ENCODE measurements at places on chromosomes 11 and 22.

DNA sequence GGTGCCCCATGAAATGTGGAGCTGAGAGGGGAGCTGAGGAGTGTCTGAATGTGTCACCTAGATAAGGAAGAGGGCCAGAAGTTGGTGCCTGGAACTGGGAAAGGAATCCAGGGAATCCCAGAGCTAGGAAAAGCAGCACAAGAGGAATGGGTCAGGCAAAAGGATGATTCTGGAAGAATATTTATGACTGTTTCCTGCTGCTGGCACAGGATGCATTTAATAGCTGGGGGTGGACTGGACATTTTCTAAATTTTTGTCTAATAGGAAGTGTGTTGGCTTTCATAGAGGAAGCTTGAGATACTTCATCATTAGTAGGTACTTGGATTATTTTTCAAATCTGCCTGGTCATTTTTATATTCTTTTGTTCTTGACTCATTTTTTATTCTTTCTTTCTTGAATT, 17.4 kb upstream of the MRGPRX2 start:
- no peak for DNase-seq

- peak; percentile 78 for DNase-seq
Observed at GRCh38 chr11:126748100-126748791, 252.3 kb downstream of the KIRREL3 start.

GRCh38 chr11:77371646-77372045, 70.2 kb upstream of the GDPD4 start:
- DNase-seq: no peak

GRCh38 chr11:70424765-70425344, 26.5 kb downstream of the CTTN start:
- DNase-seq: no peak

GRCh38 chr11:117479372-117479771, 151.7 kb downstream of the CEP164 start:
- no peak for DNase-seq

GRCh38 chr11:82979824-82980223, 78.3 kb downstream of the DDIAS start:
- no peak for DNase-seq

DNA sequence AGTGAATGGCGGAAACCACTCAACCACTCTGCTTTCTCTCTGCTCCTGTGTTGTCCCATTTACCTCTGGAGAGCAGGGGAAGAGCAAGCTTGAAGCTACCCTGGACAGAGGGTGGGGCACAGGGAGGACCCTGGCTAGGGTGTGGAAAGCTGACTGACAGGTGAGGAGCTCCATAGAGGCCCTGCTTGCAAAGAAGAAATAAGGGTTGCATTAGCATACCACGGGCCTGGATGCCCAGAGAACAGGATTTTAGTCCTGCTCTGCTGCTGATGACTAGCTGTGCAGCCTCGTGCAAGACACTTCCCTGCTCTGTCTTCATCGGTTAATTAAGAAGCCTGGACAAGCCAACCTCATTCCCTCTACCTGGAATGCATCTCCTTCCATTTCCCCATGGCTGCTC, 135.0 kb downstream of the BUD13 start:
- DNase-seq: no peak

DNA sequence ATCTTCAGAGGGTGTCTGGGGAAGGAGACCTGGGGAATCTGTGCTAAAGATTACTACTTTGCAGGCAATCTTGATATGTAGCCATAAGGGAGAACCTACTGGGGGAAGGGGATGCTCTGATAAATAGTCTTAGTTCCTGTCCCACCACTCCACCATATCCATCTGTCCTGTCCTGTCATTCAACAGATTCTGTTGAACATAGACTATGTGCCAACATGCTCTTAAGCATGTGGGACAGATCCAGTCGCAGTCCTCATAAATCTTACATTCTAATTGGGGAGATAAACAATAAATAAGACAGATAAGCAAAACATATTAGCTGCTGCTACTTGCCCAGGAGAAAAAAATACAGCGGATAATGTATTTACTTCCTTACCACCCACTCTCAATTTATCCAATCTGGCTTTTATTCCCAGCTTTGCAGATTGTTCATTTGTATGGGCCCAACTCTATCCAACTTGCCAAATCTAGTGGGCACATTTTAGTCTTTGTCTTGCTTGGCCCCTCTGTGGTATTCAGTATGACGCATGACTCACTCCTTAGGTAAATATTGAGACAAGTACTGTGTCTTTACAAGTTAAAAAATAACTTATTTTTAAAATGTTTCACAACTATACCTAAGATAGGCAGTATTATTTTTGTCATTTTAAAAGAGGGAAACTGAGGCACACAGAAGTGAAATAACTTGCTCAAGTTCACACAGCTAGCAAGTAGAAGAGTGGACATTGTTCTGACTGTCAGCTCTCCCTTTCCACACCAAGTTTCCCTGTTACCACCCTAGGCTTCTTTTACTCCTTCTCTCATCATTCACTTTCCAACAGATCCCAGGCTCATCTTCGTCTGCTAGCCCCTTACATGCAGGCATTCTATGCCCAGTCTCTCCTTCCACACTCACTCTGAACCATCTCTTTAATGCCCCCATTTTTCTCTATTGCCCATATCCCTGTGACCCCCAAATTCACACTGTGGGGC, 133.6 kb upstream of the SESN3 start:
- DNase-seq: peak; percentile 80

DNA sequence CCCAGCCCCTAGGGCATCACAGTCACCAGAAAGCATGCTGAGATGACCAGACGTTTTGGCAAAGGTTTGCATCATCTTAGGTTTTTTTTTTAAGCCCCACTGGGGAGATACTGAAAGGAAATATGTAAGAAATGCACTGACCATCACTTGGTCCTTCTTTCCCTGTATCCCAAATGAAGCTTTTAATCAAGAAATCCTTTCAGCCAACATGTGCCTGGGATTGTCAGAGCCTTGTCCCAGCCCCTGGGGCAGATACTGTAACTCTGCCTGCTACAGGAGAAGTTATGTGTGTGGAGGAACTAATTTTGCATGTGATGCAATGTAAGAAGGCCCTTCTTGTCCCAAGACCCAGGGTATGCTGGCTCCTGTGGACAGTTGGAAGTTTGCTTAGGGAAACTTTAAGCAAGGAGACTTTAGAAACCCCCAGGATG, 65.6 kb downstream of the PPFIBP2 start:
- DNase-seq: no peak

- DNase-seq: peak; percentile 77
Observed at GRCh38 chr11:2194877-2195755, 23.5 kb upstream of the TH start.

GRCh38 chr11:62399878-62400266, 19.0 kb upstream of the SCGB1A1 start:
- peak; percentile 71 for DNase-seq

DNA sequence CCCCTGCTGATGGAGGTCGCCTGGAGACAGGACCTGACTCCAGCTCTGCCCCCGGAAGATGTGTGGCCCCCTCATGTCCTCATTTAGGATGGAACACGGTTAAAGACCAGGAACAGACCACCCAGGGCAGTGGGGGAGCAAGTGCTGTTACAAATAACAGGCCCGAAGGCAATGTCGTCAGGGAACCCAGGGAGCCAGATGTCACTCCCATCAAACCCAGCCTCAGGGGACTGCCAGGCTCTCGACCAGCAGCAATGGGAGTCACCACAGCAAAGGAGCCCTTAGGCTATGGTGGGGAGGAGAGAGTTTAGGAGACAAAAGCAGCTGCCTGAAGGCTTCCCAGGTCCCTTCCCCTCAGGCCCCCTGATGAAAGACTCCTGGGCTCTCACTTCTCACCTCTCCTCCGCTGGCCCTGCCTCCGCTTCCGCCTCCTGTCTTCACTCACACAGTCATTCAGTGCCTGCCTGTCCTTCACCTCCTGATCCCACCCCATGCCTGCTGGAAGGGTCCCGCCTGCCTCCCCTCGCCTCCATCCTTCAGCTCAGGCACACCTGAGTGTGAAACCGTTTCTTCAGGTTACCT, 4.4 kb downstream of the RPS19BP1 start:
- peak; percentile 39 for DNase-seq

- DNase-seq: no peak
Observed at GRCh38 chr22:22698263-22698750, 53.9 kb downstream of the GGTLC2 start.

- no peak for DNase-seq
Observed at GRCh38 chr11:69217276-69218105, 61.8 kb downstream of the SMIM38 start.

- DNase-seq: no peak
Observed at GRCh38 chr11:110251836-110252235, 44.6 kb downstream of the RDX start.

DNA sequence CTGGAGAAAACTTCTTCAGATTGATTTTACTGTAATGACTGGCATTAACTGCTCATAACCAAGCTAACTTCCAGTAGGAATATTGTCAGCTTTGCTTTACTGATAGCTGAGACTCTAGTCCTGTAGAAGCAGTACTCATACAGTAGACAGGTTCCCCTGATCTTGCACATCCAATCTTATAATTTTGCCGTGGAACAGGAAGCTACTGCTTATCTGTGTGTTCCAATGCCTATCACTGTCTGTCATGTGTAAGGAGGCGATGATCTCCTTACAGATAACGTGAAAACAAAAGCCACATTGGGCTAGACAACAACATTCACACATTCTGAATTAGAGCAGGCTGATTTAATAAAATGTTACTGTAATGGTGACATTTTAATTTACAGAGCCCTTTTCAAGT, 13.2 kb downstream of the HSD17B12 start:
- peak; percentile 61 for DNase-seq

DNA sequence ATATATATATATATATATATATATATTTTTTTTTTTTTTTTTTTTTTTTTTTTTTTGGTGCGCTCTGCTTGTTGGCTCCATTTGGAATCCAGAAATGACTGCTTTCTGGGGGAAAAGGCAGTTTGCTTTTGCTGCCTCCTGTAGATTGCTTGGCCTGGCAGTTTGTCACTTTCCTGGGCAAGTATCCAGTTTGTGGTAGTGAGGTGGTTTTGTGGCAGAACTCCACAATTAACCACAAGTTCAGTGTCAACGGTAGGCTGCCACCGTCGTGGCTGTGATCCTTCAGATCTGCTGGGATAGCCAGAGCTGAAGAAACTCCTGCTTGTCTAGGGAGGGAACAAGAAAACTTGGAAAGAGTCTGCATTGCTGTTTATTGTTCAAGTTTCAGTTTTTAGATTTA, 5.0 kb upstream of the PDE3B start:
- DNase-seq: no peak

- DNase-seq: no peak
Observed at GRCh38 chr11:73215191-73216134, 2.6 kb upstream of the P2RY2 start.

DNA sequence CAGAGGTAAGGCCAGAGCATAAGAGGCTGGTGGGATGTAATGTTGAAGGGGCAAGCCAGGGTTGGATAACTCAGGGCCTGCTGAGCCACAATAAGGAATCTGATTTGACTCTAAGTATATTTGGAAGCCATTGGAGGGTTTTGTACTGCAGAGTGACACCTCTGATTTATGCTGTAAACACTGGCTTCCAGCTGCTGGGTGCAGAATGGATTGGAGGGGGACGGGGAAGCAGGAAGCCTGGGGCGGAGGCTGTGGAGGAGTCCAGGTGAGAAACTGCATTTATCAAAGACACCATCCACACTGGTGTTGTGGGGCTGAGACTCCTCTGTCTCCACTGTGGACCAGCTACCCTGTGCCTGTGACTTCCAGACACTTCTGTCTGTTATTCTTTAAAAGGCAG, 26.8 kb downstream of the MIAT start:
- DNase-seq: no peak

DNA sequence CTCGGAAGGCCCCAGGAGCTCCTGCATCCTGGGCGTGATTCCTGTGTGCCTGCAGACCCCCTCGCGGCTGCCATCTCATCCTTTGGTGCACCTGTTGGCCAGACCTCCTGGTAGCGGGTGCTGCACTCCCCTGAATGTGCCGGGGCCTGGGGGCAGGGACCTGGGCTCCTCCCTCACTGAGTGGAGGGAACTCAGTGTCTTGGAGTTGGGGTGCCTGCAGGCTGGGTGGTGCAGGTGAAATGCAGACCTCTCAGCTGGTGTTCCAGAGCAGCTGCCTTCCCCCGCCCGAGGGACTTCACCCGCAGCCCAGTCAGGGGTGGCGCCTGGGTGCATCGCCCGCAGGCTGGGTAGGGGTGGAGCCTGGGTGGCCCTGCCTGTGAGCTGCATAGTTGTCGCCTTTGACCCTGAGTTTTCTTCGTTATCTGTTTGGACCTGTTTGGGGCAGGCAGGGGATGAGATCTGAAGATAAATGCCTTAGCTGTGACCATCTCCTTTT, 31.4 kb downstream of the LRP5 start:
- DNase-seq: no peak

- peak; percentile 79 for DNase-seq
Observed at GRCh38 chr11:69101115-69101791, 52.5 kb downstream of the TPCN2 start.

- no peak for DNase-seq
Observed at GRCh38 chr11:93498641-93499040, 44.5 kb downstream of the SMCO4 start.

DNA sequence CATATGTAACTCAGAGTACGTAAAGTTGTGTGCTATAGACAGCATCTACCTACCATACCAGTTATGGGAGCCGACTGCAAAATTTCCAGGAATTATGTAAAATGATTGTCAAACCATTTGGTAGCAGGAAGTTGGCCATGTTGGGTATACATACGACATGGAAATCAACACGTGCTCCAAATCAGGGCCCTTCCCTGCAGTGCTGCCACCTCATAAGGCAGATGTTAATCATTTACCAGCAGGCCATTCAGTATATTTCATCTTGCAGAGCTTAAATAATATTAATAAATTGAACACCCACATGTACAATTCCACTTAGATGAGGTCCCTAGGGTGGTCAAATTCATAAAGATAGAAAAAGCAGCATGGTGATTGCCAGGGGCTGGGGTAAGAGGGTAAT, 9.8 kb downstream of the MS4A18 start:
- DNase-seq: no peak

GRCh38 chr11:109512680-109513079, 90.7 kb downstream of the C11orf87 start:
- no peak for DNase-seq

DNA sequence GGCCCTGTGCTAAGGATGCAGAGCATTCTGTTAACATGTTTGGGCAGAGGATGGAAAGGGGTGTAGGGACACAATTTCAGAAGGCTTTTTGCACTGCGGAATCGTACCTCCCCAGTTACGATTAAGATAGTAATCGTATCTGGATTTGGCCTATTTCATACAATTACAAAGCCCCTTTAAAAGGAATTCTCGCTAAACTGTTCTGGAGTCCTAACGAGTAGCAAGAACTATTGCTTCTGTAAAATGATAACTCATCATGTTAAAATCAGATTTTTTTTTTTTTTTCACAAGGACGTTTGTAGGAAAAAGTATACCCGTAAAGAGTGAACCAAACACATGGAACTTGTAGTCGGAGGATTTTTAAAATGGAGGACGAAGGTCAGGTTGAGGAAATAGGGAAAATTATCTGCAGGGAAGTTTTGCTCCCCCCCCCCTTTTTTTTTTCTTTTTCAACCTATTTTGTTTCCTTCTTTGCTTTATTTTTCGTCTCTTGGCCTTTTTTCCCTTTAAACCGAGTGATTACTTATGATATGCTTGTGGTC, 934 bp downstream of the HSD17B12 start:
- peak; percentile 29 for DNase-seq

- peak; percentile 24 for DNase-seq
Observed at GRCh38 chr11:42521994-42522393, 789.8 kb upstream of the API5 start.
